Gastroesophageal sphincter (tissue), 4 donors: ENCODE measurements at places on chromosomes 5 and 9. TPM values are rescaled to one million over a fixed set of nuclear protein-coding genes. Genes with fewer than 3 reads are reported as not detected.

GRCh38 chr5:57277085-57277484, 103.2 kb downstream of the GPBP1 start:
- no peak for ATAC-seq

DNA sequence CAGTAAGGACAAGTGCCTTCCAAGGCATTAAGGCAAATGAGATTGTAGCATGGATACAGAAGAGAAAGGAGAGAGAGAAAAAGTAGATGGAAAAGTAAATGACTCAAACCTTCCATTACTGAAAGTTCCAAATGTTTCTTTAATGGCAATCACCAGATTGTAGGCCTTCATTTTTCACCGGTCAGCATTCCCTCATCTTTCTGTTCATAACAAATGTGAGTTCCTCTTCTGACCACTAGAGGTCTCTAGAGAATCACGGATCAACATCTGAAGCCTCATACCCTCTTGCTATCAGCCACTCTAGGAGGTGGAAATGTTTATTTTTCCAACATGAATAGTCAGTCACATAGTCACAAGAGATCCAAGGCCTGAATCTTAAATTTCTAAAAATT, 73.6 kb upstream of the RPS23 start:
- peak; percentile 73 for ATAC-seq

GRCh38 chr9:95131023-95131943, 186.2 kb downstream of the FANCC start:
- peak; percentile 57 for ATAC-seq

Gene PCDHB14
- total RNA-seq, result 5.4 TPM

Gene MSANTD3
- total RNA-seq, result 41.6 TPM

Gene HTR4
- total RNA-seq, result 1.0 TPM

Gene CCDC192
- total RNA-seq, result 0.94 TPM
